ENCODE measurements at places on chromosomes 2 and 18.

- no peak for DNase-seq
These were observed 3.2 kb downstream of the GPR35 start for GRCh38 chr2:240628507-240628807.

DNA sequence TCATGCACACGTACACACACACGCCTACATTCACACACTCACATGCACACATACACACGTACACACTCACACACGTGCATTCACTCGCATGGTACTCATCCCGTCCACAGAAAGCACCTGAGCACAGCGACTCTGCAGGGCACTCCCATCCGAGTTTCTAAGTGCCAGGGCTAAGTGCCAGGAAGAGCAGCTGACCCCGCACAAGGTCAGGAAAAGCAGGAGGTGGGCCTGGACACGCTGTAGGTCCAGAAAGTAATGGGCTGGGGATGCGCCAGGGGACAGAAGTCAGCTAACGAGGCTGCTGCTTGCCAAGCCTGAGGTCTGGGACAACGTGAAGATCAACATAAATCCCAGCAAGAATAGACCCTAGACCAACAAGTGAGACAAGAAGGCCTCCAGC lies 15.8 kb downstream of the ADI1 start:
- no peak for DNase-seq

- DNase-seq: peak; percentile 12
These were observed 451.0 kb upstream of the SETBP1 start for GRCh38 chr18:44229693-44230108.

- DNase-seq: no peak
These were observed 52.3 kb downstream of the ARHGAP28 start for GRCh38 chr18:6781796-6782195.

DNA sequence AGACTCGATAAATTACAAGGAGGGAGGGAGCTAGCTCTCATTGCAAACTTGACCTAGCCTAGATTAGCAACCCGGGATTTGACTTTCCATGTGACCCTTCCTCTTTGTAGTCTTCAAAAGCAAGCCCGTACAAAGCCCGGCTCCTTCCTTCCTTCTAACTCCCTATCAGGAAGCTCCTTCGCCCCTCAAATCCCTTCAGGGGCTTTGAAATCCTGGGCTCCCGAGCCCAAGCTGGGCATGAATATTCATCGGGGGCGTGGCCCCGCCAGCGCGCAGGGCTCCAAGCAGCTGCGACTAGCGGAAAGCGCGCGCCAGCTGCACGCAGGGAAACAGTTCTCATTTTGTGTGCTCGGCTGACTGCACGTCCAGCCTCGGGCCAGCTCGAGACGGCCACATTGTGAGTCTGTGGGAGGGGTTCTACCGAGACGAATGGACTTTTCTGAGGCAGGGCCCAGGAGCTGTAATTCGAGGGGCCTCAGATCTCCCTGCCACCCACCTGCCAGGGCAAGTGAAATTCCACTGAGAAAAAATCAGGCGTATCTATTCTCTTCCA lies 84.0 kb upstream of the PELI1 start:
- no peak for DNase-seq
